ENCODE measurements at places on chromosomes 2 and 18. TPM values are rescaled to one million over a fixed set of nuclear protein-coding genes. Genes with fewer than 3 reads are reported as not detected.

GKN2 gene
- total RNA-seq = not detected

NT5C1B gene
- total RNA-seq = not detected

SERPINE2 gene
- total RNA-seq = 275 TPM

PHLPP1 gene
- 5.0 TPM for total RNA-seq

MAP3K19 gene
- total RNA-seq = not detected

ABHD1 gene
- total RNA-seq = under 0.01 TPM

SLC9A4 gene
- total RNA-seq = not detected

INPP4A gene
- 18.8 TPM for total RNA-seq

SNORC gene
- total RNA-seq = 0.29 TPM

ANKRD39 gene
- 6.5 TPM for total RNA-seq

GLI2 gene
- total RNA-seq = 3.2 TPM

SFTPB gene
- total RNA-seq = not detected

IL1RL2 gene
- 2.3 TPM for total RNA-seq

UGT1A5 gene
- total RNA-seq = not detected

SRD5A2 gene
- total RNA-seq = not detected

FHL2 gene
- 52.7 TPM for total RNA-seq

LYPD6B gene
- not detected for total RNA-seq

STPG4 gene
- 0.17 TPM for total RNA-seq

CAVIN2 gene
- total RNA-seq = 21.0 TPM
